ENCODE measurements at places on chromosomes 3 and 15.

DNA sequence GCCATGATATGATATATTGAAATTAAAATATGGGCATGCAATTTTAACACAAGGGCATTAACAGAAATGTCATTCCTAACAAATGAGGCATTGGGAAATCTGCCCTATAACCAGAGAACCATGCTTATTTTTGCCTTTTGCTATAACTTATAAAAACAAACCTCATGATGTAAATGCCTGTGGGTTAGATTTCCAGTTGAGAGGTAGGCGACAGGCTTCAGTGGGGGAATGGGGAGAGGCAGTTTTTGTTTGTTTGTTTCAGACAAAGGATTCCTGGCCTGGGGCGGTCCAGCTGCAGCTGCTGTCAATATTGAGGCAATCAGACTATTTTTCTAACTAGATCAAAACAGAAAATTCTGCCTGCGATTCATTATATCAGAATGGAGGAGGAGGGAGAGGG is 490.4 kb upstream of the CFAP20DC start:
- DNase-seq: no peak

- DNase-seq: no peak
Measured at GRCh38 chr3:175735866-175736265, 876.7 kb downstream of the NAALADL2 start.

DNA sequence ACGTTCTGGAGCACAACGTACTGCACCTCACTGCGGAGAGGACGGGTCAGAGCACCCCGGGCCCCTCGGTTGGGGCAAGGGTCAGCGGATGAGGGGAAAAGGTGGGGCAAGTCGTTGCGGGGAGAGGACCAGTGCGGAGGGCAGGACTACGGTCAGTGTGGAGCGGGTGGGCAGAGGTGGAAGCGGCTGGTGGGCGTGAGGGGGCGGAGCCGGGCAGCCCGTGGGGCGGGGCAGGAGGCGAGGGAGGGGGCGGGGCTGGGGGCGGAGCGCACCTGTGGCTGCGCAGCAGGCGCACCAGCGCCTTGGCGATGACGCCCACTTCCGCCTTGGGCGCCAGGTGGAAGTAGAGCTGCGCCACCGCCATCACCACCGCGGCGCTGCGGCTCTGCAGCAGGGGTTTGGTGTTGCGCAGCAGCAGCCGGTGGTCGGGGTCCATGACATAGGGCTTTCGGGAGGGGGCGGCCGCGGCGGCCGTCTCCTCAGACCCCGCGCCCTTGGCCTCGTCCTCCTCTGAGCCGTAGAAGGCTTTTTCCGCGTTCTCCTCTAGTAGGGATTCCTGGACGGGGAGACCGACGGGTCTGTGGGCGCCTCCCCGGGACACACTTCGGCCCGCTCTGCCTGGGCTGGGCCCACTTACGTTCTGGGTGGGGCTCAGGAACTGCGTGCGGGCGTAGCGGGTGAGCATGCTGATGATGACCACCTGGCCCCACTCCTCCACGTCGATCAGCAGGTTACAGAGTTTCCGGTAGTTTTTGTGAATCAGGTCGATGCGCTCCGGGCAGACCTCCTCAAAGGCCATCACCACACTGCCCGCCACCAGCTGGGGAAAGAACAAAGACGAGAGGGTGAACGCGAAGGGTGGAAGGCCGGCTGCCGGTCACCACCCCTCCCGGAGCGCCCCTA is 29.2 kb downstream of the AP3B2 start:
- DNase-seq: no peak

DNA sequence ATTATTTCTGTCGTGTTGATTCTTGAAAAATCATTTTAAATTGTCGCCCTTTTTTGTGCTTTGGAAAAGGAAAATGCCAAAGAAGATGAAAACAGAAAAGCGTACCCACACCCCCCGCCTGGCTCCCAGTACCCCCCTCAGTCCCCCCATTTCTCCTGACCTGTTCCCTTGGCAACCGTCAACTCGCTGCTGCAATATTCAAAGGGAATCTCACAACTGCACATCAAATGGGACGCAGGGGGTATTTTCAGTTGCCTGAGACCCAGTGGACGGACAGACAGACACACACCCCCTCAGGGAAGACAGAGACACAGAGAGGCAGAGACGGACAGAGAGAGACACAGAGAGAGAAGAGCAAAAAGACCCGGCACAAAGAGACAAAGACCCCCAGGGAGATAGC is 83.5 kb upstream of the PRR20G start:
- DNase-seq: no peak

Measured in pulmonary artery endothelial cell (primary cell).